WTC11 (cell line): ENCODE measurements at places on chromosomes 12 and 14. TPM values are rescaled to one million over a fixed set of nuclear protein-coding genes. Genes with fewer than 3 reads are reported as not detected.

DNA sequence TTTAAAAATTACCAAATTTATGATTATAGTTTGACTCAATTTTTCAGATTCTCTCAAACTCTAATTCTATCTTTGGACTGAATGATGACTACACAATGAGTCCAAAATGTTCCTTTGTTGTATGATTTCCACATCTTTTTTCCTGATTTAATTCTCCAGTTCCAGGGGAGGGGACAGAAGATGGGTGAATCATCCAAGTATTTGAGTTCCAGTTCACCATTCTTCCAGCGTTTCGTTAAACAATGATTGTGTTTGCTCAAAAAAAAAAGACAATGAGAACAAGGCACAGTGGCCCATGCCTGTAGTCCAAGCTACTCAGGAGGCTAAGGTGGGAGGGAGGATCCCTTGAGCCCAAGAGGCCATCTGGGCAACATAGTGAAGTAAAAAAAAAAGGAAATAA lies 23.8 kb downstream of the BAZ1A start:
- peaks cover 8% of the 10 kb centered on the region for H3K36me3 ChIP-seq
- no peak for DNase-seq
- no peaks in the 10 kb centered on the region for H3K27me3 ChIP-seq
- H3K27ac ChIP-seq, result peak overlapping the region; percentile 57; the same call in 1 of the 2 replicates
- no peak overlapping the region for H3K4me3 ChIP-seq
- H3K4me1 ChIP-seq, result no peaks in the 10 kb centered on the region

The CLEC4C gene
- total RNA-seq, result 0.50 TPM in 1 of 3 replicates, not detected in the others

The KRT6A gene
- not detected in 3 replicates for total RNA-seq

The HNF1A gene
- not detected in 3 replicates for total RNA-seq

- no peak overlapping the region for H3K27ac ChIP-seq
- no peak overlapping the region for H3K4me3 ChIP-seq
- peak; percentile 57 for DNase-seq
- peaks cover 62% of the 10 kb centered on the region for H3K36me3 ChIP-seq
- H3K27me3 ChIP-seq, result no peaks in the 10 kb centered on the region
- H3K4me1 ChIP-seq, result peaks cover 9% of the 10 kb centered on the region
Observed at GRCh38 chr12:50088577-50089335, 3.6 kb downstream of the SMARCD1 start.

GRCh38 chr14:50018201-50018932 lies 98.0 kb downstream of the VCPKMT start:
- H3K27me3 ChIP-seq, result no peaks in the 10 kb centered on the region; the same call in 1 of the 2 replicates
- no peaks in the 10 kb centered on the region for H3K36me3 ChIP-seq
- no peak overlapping the region for H3K4me3 ChIP-seq
- no peak overlapping the region for H3K27ac ChIP-seq
- no peak for DNase-seq
- H3K4me1 ChIP-seq, result peaks cover 2% of the 10 kb centered on the region

GRCh38 chr14:40413136-40413535 lies 980.9 kb upstream of the FBXO33 start:
- H3K36me3 ChIP-seq, result peaks cover 18% of the 10 kb centered on the region
- H3K4me1 ChIP-seq, result peaks cover 5% of the 10 kb centered on the region; the same call in 1 of the 2 replicates
- no peaks in the 10 kb centered on the region for H3K27me3 ChIP-seq
- no peak overlapping the region for H3K27ac ChIP-seq
- no peak overlapping the region for H3K4me3 ChIP-seq

DNA sequence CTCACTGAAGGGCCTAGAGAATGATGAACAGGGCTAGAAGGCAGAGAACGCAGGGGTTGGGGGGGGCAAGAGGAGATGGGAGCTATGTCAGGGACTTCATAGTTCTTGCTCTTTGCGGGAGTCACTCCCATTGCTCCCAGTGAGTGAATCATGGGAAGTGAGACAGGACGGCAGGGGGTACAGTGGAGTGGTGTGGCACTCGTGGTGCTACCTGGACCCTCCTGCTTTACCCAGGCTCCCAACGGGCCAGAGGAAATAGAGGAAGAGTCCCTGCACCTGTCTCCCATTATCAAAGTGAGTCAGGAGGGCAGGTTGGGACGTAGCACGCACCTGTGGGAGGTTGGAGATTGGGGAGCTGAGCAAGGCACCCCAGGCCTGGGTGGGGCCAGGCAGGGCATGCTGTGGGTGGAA lies 1.3 kb upstream of the KRT8 start:
- peaks cover 68% of the 10 kb centered on the region for H3K4me1 ChIP-seq
- no peak for DNase-seq
- H3K4me3 ChIP-seq, result no peak overlapping the region
- H3K36me3 ChIP-seq, result peaks cover 16% of the 10 kb centered on the region
- H3K27me3 ChIP-seq, result no peaks in the 10 kb centered on the region; the same call in 1 of the 2 replicates
- peak overlapping the region; percentile 75 for H3K27ac ChIP-seq

GRCh38 chr14:79841433-79841832 lies 369.9 kb downstream of the DIO2 start:
- H3K36me3 ChIP-seq, result peaks cover 3% of the 10 kb centered on the region; the same call in 1 of the 2 replicates
- no peaks in the 10 kb centered on the region for H3K27me3 ChIP-seq
- no peak for DNase-seq
- H3K4me3 ChIP-seq, result no peak overlapping the region
- H3K27ac ChIP-seq, result no peak overlapping the region

The SLC25A47 gene
- not detected in 3 replicates for total RNA-seq

The GYS2 gene
- not detected in 3 replicates for total RNA-seq

DNA sequence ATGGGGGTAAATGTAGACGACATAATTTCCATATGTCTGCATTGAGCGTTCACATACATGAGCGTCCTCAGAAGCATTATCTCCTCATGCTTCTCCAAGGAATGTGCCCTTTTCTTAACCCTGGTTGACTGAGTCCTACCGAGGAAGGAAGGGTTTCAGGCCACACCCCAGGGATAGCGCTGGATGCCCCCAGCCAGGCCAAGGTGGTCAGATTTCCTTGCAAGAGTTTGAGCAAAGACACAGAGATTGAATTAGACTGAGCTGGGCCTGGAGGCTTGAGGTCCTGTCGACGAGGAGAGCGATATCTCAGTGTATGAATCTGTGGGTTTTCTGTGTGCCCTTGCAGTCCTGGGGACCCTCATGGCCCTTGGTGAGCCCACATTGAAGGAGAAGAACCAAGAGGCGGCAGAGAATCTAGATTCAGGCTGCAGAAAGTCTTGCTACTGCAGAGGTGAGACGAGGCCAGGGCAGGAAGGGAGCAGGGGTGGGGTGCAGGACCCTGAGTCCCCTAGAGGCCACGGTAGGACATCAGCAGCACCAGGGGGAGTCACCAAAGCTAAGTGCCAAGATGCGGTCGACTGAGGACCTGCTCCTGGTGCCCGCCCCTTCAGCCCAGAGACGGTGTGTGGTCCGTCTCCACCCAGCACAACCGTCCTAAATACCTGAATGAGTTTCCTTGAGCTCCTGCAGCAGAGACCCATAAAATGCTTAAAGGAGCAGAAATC lies 94.7 kb upstream of the DIO3 start:
- no peaks in the 10 kb centered on the region for H3K36me3 ChIP-seq
- no peak overlapping the region for H3K4me3 ChIP-seq
- peaks cover 4% of the 10 kb centered on the region for H3K27me3 ChIP-seq
- no peak overlapping the region for H3K27ac ChIP-seq
